ENCODE measurements at places on chromosomes 5 and 9. TPM values are rescaled to one million over a fixed set of nuclear protein-coding genes. Genes with fewer than 3 reads are reported as not detected.

DNA sequence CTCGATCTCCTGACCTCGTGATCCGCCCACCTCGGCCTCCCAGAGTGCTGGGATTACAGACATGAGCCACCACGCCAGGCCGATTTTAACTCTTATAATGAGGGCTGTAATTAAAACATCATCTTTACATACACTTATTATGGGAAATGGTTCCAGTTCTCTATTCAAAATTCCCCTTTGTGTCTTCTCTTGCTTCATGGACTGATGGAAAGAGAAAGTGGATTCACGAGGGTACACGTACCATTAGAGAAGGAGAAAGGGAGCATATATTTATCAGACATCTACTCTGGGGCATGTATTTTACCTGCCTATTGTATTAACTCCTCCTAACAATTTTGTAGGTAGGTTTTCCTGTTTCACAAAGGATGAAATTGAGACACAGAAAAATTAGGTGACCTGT, 31.1 kb downstream of the PTGS1 start:
- peak overlapping the region; percentile 94 for H3K27ac ChIP-seq
- H3K36me3 ChIP-seq, result no peaks in the 10 kb centered on the region
- H3K27me3 ChIP-seq, result no peaks in the 10 kb centered on the region
- peaks cover 20% of the 10 kb centered on the region for H3K4me1 ChIP-seq

DNA sequence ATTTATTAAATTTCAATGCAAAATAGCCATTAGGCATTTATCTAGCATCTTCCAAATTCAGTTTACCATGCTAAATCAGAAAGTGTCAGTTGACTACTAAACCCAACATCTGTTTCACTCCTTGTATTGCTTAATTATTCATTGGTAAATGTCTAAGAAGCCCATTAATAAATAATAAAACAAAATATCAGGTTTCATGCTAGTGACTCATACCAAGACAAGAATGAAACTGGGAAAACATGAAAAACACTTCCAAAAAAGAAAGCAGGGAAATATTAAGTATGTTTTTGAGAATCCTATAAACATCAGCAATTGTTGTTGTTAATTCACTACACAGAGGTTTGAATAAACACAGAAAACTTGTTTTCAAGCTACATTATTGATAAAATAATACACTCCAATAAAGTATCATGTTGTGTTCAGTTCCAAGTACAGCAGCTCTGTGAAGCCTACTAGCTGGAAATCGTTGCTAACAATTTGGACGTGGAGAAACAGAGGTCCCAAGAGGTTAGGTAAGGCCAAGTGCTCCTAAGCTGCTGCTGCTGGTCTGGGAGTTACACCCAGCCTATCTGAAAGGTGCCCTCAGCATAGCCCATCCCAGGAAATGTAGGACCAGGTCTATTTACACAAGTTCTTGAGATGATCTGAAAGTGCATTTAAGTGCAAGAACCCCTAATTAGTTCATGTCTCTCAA, 78.8 kb downstream of the GNAQ start:
- no peaks in the 10 kb centered on the region for H3K27me3 ChIP-seq
- peak overlapping the region; percentile 50 for H3K27ac ChIP-seq
- DNase-seq, result peak; percentile 61
- H3K4me3 ChIP-seq, result peak overlapping the region; percentile 46
- peaks cover 42% of the 10 kb centered on the region for H3K4me1 ChIP-seq
- no peaks in the 10 kb centered on the region for H3K36me3 ChIP-seq

GRCh38 chr9:136538599-136539426, 7.0 kb downstream of the NOTCH1 start:
- H3K4me1 ChIP-seq, result no peaks in the 10 kb centered on the region
- H3K27ac ChIP-seq, result no peak overlapping the region
- H3K27me3 ChIP-seq, result no peaks in the 10 kb centered on the region
- no peak overlapping the region for H3K4me3 ChIP-seq

DNA sequence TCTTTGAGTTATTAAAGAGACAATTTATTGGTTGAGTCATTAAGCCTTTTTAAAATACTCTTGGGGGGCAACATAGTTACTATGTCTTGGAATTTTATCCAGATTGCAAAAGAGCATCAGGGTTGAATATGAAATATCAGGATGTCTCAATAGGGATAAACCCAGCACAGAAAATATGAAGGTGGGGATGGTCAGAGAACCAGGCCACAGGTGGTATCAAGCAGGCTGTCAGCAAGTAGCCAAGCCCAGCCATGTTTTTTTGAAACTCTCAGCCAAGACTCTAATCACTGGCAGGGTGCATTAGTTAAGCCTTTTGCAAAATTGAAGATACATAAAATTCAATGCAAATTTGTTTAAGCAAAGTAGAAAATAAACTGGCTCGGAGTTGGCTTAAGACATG, 468.9 kb downstream of the DTWD2 start:
- H3K27me3 ChIP-seq, result no peaks in the 10 kb centered on the region
- no peaks in the 10 kb centered on the region for H3K36me3 ChIP-seq
- no peak for DNase-seq
- H3K27ac ChIP-seq, result no peak overlapping the region
- no peaks in the 10 kb centered on the region for H3K4me1 ChIP-seq

DNA sequence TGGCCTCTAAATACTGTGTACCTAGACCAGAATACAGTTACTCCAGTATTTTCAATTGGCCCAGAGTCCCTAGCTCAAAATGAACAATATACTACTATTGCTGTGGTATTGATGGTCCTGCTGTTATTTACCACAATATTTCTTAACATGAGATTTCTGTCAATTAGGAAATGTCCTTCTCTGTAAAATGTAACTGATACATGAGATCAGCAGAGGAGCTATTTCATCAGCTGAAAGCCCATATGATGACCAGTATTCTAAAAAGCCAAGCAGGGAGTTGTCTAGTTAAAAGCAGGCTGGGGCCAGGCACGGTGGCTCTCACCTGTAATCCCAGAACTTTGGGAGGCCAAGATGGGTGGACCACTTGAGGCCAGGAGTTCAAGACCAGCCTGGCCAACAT, 187.7 kb upstream of the PTGER4 start:
- DNase-seq, result no peak
- no peaks in the 10 kb centered on the region for H3K4me1 ChIP-seq
- peaks cover 6% of the 10 kb centered on the region for H3K27me3 ChIP-seq
- no peak overlapping the region for H3K27ac ChIP-seq
- H3K4me3 ChIP-seq, result no peak overlapping the region

GRCh38 chr9:87766697-87767096, 40.8 kb downstream of the CTSL start:
- no peaks in the 10 kb centered on the region for H3K27me3 ChIP-seq
- no peak overlapping the region for H3K27ac ChIP-seq
- DNase-seq, result no peak
- no peaks in the 10 kb centered on the region for H3K36me3 ChIP-seq

DNA sequence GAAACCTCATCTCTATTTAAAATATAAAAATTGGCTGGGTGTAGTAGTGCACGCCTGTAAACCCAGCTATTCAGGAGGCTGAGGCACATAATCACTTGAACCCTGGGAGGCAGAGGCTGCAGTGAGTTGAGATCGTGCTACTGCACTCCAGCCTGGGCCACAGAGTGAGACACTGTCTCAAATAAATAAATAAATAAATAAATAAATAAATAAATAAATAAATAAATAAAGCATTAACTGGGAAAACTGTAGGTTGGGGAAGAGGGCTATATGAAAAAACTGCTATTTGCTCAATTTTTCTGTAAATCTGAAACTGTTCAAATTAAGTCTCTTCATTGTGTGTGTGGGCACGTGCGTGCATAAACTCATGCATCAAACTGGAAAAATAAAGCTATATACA, 59.9 kb upstream of the RAPGEF6 start:
- H3K4me3 ChIP-seq, result no peak overlapping the region
- no peaks in the 10 kb centered on the region for H3K4me1 ChIP-seq
- H3K27ac ChIP-seq, result no peak overlapping the region

DNA sequence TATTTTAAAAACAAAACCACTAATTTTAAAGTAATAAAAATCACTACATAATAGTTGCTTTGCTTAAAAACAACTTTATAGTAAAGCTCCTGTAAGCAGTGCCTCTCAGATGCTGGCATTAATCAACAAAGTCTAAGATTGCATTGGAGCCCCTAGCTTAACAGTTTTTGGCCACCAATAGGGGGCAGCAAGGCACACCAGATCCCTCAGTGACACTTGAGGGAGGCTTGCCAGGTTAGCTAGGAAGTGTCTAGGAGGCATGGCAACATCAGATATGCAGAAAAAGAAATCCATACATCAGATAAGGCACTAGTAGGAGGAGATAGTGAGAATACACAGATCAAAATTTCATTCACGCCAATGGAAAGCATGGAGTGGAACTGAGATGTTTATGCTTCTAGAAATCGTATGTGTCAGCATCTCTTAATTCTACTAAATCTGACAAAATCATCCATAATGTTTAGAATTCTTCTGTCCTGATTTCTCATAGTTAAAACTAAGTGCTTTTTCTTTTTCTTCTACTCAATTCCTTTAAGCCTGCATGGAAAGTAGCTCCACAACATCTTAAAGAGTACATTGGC, 73.6 kb upstream of the PAM start:
- H3K27ac ChIP-seq, result no peak overlapping the region
- H3K36me3 ChIP-seq, result no peaks in the 10 kb centered on the region
- DNase-seq, result peak; percentile 84
- no peak overlapping the region for H3K4me3 ChIP-seq
- no peaks in the 10 kb centered on the region for H3K27me3 ChIP-seq
- peaks cover 27% of the 10 kb centered on the region for H3K4me1 ChIP-seq

GRCh38 chr5:68369457-68370125, 154.0 kb downstream of the PIK3R1 start:
- H3K27me3 ChIP-seq, result no peaks in the 10 kb centered on the region
- no peak overlapping the region for H3K27ac ChIP-seq
- no peak for DNase-seq
- peaks cover 21% of the 10 kb centered on the region for H3K4me1 ChIP-seq
- H3K4me3 ChIP-seq, result no peak overlapping the region

DNA sequence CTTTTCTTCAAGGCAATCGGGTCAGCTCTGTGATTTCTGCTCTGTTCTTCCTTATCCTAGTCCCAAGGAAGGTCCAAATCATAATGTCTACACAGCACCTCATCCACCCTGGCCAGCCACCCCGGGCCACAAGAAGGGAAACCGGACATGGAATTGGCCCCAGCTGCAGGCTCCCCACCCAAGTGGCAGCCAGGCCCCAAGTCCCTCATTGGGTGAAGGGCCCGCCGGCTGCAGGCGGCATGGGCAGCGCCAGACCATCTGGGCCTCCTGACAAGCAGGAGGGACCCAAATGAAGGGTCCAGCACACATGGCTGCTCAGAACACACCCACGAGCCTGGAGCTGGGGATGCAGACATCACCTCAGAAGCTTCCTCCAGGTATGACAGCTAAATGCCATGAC, 33.7 kb downstream of the BICD2 start:
- no peaks in the 10 kb centered on the region for H3K27me3 ChIP-seq
- DNase-seq, result no peak
- H3K4me3 ChIP-seq, result no peak overlapping the region
- H3K36me3 ChIP-seq, result no peaks in the 10 kb centered on the region

- peak; percentile 44 for DNase-seq
- H3K27me3 ChIP-seq, result no peaks in the 10 kb centered on the region
- H3K4me1 ChIP-seq, result peaks cover 8% of the 10 kb centered on the region
- no peak overlapping the region for H3K4me3 ChIP-seq
Measured at GRCh38 chr5:134592141-134592746, 40.4 kb downstream of the SAR1B start.

- H3K36me3 ChIP-seq, result no peaks in the 10 kb centered on the region
- H3K4me3 ChIP-seq, result no peak overlapping the region
- no peaks in the 10 kb centered on the region for H3K4me1 ChIP-seq
- H3K27me3 ChIP-seq, result peaks cover 52% of the 10 kb centered on the region
Measured at GRCh38 chr9:132793606-132794580, 84.2 kb downstream of the AK8 start.

DNA sequence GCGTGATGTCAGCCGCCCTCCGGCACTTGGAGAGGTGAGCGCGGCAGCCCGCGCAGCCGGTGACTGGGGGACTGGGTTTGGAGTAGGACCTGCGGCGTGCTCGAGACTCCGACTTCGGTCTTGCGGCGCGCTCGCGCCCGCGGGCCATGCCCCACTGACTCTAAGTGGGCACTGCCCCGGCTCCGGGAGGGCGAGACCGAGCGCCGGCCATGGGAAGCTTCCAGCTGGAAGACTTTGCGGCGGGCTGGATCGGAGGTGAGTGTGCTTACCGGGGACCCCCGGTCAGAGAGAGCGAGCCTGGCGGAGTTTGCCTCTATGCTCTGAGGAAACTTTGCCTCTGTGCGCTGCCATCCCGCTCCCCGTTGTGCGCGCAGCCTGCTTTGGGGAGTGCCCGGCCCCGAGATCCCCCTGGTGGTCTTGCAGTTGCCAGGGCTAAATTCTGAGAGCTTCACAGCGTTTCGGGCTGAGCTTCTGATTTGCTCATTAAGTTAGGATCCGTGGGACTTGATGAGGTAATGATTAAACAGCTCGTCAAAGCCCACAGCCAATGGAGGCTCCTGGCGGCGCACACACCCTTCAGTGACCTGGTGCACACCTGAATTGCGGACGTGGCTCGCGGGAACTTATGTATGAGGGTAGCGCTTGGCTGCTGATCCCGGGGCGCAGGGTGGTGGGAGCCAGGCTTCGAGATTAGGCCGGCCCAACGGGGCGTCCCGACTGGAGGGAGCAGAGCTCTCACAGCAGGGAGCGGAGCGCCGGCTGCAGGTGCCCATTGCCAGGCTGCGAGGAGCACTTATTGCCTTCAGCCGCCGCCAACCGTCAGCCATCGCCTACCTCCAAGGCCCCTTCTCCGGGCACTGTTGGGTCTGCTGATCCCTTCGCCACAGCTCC, at the start of gene SLC25A48:
TSS of gene SLC25A48 (plus strand) at position 25 of the 891 bp plus-strand sequence. CDS start at position 210, 185 bp downstream.
- H3K27me3 ChIP-seq, result peaks cover 58% of the 10 kb centered on the region
- H3K36me3 ChIP-seq, result no peaks in the 10 kb centered on the region
- peak within 1 kb of the TSS; percentile 65 for H3K4me3 ChIP-seq
- DNase-seq, result peak; percentile 68

- peak overlapping the region; percentile 73 for H3K27ac ChIP-seq
- H3K27me3 ChIP-seq, result no peaks in the 10 kb centered on the region
- DNase-seq, result peak; percentile 73
- no peaks in the 10 kb centered on the region for H3K36me3 ChIP-seq
Measured at GRCh38 chr5:168365581-168366081, 74.2 kb downstream of the WWC1 start.

GRCh38 chr9:76545191-76545590, 86.2 kb downstream of the GCNT1 start:
- no peaks in the 10 kb centered on the region for H3K4me1 ChIP-seq
- H3K27ac ChIP-seq, result no peak overlapping the region
- no peaks in the 10 kb centered on the region for H3K27me3 ChIP-seq
- DNase-seq, result no peak

DNA sequence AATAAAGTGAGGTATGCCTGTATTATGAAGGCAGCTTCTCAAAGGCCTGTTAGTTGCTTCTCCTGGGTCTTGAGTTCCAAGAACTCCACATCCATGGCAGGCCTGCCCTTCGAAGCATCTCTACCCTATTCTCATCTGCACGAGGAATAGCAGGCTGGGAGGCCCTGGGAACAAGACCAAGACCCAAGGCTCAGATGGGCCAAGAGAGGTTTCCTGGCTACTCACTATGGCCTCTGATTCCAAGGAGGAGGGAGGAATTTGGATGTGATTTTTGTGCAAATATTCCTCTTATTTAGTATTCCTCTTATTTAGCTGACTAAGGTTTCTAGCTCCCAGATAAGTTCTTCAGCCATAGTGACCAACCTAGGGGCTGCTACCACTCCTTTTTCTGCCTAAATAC, 151.3 kb downstream of the SAXO1 start:
- H3K36me3 ChIP-seq, result peaks cover 16% of the 10 kb centered on the region
- H3K4me1 ChIP-seq, result peaks cover 4% of the 10 kb centered on the region
- no peak overlapping the region for H3K4me3 ChIP-seq
- no peaks in the 10 kb centered on the region for H3K27me3 ChIP-seq
- H3K27ac ChIP-seq, result no peak overlapping the region

LPAR1 gene
- polyA plus RNA-seq, result 45.7 TPM

DOCK8 gene
- not detected for polyA plus RNA-seq

C7 gene
- not detected for polyA plus RNA-seq

ADAMTS12 gene
- 7.8 TPM for polyA plus RNA-seq

GSN gene
- 265 TPM for polyA plus RNA-seq

GFRA3 gene
- not detected for polyA plus RNA-seq

POMT1 gene
- polyA plus RNA-seq, result 28.4 TPM

PCSK1 gene
- 1.6 TPM for polyA plus RNA-seq
